ENCODE measurements at places on chromosomes 7 and 10.

GRCh38 chr10:101012525-101013364 is 13.1 kb downstream of the LZTS2 start:
- peak; percentile 75 for DNase-seq

DNA sequence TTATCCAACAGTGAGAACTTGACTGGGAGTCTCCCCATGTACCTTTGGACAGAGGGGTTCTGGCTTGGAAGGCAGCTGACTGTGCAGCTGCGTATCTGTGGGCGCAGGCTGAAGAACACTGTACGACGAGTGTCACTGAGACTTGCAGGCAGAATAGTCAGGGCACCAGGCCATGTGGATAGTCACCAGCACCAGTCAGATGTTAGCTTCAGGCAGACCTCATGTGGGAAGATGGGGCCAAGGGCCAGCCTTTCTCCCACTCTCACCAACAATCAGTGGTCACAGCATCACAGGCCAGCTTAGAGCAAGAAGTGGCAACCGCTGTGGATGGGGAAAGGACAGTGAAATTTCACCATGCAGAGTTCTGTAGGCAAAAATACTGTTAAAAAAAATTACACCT is 43.4 kb upstream of the GJD4 start:
- DNase-seq, result no peak

DNA sequence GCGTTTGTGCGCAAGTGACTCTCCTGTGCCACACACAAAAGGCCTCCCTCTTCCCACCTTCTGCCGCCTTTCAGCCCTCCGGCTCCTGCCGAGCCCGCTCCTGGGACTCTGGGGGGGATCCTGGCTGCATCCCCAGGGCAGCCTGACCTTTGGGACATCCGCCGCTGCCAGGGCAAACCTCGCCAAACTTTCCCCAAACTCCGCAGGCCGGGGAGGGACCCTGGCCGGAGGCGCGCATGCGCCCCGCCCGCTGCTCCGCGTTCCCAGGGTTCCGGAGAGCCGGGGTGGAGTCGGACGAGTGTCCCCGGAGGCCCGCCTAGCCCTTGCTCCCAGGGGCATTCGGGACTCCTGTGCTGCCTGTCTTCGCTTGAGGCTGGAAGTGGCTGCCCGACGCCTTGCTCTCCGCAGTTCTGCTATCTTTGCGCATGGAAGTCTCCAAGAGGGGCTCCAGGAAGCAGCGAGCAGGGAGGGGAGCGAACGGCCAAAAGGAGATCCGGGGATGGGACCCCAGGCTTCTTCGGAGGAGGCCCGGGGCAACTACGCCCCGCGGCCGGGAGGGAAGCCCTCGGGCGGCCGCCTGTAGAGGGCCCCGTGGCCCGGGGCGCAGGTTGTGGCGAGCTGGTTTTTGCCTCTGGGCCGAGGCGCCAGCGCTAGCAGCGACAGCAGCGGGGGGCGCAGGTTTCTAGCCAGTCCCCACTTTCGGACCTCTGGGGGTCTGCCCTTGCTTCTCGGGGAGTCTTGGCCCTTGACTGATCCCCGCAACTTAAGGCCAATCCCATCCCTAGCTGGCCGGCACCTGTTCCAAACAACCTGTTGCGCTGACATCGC is 7.0 kb downstream of the PTF1A start:
- DNase-seq, result no peak

DNA sequence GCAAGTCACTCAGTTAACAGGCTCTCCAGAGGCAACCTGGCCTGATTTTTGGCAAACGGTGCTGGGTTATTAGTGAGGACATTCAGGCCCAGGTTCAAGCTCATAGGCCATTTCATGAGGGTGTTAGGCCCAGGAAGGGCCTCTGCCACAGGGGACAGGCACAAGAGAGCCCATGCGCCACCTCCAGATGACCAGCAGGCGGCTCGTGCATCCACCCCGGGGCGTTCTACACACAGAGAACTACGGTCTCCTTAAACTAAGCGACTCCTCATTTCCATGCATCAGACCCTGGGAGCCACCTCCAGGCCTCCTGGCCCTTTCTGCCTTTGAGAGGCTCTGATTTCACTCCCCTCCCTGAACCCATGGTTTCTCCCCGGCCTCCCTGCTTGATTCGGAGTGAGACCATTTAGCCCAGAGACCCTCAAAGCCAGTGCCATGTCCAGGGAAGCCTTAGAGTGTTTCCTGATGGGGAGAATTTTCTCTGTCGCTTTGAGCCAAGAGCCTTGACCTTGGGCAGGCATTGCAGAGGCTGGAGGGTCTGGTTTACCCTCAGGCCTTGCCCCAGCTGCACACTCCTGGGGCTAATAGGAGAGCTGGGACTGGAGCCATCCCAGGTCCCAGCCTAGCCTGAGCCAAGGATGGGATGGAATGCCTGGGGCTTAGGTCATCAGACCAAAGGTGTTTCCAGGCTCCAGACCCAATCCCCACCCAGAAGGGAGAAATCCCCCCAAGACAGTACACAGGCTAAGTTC is 188.0 kb downstream of the GRID1 start:
- no peak for DNase-seq

DNA sequence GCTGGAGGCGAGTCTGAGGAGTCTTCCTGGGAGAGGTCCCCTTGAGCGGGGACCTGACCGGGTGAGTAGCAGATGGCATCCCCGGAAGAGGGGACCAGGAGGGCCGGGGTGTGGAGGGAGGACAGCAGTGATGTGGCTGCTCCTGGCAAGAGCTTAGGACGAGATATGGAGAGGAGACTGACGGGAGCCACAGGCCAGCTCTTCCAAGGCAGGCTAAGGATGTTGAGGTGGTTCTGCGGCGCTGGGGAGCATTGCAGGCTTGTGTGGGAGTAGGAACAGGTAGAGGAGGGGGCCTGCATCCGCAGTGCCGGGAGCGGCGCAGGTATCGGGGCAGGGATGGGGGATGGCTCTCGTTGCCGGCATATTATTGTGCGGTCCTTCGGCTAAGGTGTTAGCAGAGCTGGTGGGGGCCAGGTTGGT is 76.7 kb upstream of the ANLN start:
- no peak for DNase-seq
